ENCODE measurements at places on chromosomes 1 and 21. TPM values are rescaled to one million over a fixed set of nuclear protein-coding genes. Genes with fewer than 3 reads are reported as not detected.

The ATP6V1G3 gene
- not detected for total RNA-seq

The RORC gene
- total RNA-seq = not detected

The C1QTNF12 gene
- 41.4 TPM for total RNA-seq

The IRF6 gene
- total RNA-seq = 0.64 TPM

The SHE gene
- total RNA-seq = 0.03 TPM

The INAVA gene
- 3.6 TPM for total RNA-seq

The KCND3 gene
- not detected for total RNA-seq

The ST6GALNAC3 gene
- total RNA-seq = 0.03 TPM

The FMO2 gene
- total RNA-seq = 0.08 TPM

The CCDC185 gene
- not detected for total RNA-seq

The FAM72C gene
- 1.2 TPM for total RNA-seq

The KRTCAP2 gene
- total RNA-seq = 155 TPM

The SLFNL1 gene
- 0.10 TPM for total RNA-seq

The SAMD11 gene
- 51.8 TPM for total RNA-seq

The CRP gene
- total RNA-seq = 0.90 TPM

The MAEL gene
- not detected for total RNA-seq

The DYNLT5 gene
- total RNA-seq = not detected

The ADCY10 gene
- total RNA-seq = 0.10 TPM

The TNFAIP8L2 gene
- total RNA-seq = not detected
